ENCODE measurements at places on chromosomes 2 and 18.

- peak; percentile 73 for DNase-seq
These were observed 27.6 kb upstream of the CDC42EP3 start for GRCh38 chr2:37698931-37699481.

- peak; percentile 70 for DNase-seq
These were observed 62.4 kb downstream of the TXNL1 start for GRCh38 chr18:56575819-56576663.

GRCh38 chr2:90069290-90069894 is 1377.9 kb downstream of the RPIA start:
- DNase-seq = peak; percentile 29

DNA sequence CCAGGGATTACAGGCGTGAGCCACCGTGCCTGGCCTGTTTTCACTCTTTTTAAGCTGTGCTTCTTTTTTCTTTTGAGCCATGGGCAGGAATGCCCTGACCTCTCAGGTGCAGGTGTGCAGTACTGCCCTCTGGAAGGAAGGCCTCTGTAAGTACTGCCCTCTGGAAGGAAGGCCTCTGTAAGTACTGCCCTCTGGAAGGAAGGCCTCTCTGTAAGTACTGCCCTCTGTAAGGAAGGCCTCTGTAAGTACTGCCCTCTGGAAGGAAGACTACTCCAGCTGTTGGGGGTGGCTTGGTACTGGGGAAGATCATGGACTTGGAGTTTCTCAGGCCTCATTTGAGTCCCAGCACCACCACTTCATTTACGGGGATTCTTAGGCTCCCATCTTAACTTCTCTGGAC is 248.5 kb upstream of the ID2 start:
- no peak for DNase-seq

DNA sequence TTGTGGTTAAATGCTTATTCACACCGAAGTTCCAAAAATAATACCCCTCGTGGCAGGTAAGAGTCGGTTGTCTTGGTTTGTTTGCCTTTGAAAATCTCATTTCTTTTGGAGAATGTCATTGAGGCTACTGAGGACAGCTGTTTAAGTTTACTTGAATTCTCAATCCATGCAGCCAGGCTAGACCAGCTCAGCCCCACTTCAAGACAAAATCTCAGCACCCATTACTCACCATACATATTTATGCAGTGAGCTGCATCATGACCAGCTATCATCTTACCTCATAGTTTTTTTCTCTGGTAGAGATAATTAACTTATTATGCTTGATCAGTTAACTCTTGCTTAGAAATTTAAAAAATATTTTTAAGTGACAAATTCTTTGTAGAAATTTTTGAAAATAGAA is 115.9 kb downstream of the HAUS1 start:
- peak; percentile 62 for DNase-seq

- DNase-seq = peak; percentile 60
These were observed 137.9 kb downstream of the MGAT5 start for GRCh38 chr2:134391751-134392160.

DNA sequence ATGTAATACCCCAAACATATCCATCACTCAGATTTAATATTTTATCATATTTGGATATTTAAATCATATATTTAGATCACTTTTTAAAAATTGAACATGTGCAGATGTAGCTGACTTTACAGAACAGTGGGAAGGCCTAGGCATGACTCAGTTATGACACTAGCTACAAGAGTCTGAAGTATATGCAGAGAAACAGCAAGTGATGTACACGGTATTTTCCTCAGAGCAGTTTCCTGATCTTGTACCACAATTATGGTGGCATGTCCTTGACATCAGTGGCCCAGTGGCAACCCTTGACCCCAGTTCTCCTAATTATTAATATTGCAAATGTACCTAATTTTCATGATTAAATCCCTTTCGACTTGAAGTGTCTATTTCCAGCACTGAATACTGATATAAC is 28.2 kb downstream of the CDKL4 start:
- DNase-seq = no peak

DNA sequence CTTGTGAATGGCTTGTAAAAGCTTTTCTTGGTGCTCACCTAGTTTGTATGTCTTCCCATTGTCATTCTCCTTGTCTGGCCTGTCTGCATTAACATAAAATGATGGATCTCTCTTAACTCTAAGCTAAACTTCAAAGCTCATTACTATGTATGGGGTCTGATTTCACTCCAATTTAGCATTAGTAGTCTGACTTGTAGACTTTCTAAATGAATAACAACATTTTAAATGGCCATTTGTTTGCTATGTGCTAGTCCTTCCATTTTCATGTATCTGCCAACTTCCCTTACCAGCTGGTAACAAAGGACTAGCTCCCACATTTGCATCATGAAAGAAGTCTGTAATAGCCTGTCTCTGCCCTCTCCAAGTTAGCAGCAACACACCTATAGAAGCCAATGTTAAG is 324.2 kb upstream of the RGPD4 start:
- no peak for DNase-seq

DNA sequence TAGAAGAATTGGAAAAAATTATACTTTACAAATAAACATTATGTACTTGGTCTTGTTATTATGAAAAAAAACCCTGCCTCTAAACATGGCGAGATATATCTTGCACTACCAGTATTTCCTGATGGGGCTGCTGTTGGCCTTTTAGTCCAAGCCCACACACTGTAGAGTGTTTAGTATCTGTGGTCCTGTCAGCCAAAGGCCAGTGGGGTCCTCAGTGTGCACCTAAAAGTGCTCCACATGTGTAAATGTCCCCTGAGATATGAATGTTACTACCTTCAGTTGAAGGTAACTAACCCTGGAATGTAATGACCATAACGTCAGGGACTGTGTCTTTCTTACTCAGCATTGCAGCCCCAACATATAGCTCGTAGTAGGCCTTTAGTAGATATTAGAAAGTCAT is 71.1 kb upstream of the HK2 start:
- no peak for DNase-seq

GRCh38 chr18:1015777-1016176 is 111.1 kb downstream of the ADCYAP1 start:
- peak; percentile 28 for DNase-seq

DNA sequence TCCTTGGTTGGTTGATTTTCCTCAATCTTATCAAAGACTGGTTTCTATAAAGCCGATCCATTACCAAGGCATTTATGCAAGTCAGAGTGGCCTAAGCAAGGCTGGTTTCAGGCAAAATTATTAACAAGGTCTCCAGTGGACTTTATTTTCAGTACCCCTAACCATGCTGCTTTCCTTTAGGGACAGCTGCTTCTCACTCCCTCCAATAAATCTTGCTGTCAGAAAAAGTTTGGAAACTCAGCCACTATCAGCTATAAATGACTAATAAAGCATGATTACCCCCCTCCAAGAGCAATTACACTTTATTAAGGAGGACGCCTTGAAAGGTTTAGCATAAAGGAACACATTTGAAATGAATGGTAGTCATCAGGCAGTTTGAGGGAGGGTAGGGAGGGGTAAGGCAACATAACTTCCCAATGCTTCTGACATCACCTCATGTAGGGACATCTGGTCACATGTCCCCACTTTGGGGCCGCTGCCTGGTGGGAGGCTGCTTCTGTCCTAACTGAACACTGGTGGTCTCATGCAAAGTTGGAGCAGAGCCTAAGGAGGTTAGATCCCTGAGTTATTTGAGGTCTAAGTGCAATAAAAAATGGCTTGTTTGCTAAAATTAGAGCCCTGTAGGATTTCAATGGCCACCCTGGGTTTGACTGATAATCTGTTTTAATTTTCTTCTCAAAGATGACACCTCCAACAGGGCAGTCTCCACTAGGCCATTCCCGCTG is 58.0 kb upstream of the TMEM178A start:
- no peak for DNase-seq

- no peak for DNase-seq
These were observed 2.5 kb upstream of the GBX2 start for GRCh38 chr2:236170590-236171165.

DNA sequence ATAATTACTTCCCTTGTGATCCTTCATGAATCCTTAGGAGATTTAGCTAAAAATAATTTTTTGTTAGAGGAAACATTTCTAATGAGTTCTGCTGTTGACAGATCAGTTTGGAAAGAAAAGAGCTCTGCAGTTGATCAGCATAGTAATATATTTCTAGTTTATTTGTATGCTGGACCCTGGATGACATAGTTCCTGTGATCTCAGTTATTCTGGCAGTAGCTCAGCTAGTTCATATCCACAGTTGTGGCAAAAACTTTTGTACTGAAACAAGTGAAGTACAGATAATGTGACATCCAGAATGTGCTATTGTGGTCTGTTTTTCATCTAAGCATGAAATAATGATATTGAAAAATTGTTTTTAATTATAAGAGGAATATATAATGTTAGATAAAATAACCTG is 33.7 kb downstream of the ABI2 start:
- DNase-seq = no peak

DNA sequence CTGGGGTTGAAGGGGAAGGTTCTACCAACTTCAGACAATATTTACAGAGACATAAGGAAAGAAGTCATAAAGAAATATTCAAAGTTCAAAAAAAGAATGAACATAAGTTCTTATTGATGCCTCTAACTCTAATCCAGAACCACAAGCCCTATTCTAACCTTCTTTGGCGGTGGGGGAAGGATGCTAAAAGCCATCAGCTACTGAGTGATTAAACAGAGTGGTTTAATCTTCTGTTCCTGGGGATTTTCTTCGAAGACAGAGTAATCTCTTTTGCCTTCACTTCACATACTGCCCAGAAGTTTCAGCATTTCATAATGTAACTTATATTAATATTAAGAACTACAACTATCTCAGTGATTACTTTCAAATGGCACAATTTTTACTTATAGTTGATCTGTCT is 51.2 kb upstream of the TXNDC2 start:
- no peak for DNase-seq

- DNase-seq = no peak
These were observed 59.4 kb downstream of the LIPG start for GRCh38 chr18:49621301-49621700.

DNA sequence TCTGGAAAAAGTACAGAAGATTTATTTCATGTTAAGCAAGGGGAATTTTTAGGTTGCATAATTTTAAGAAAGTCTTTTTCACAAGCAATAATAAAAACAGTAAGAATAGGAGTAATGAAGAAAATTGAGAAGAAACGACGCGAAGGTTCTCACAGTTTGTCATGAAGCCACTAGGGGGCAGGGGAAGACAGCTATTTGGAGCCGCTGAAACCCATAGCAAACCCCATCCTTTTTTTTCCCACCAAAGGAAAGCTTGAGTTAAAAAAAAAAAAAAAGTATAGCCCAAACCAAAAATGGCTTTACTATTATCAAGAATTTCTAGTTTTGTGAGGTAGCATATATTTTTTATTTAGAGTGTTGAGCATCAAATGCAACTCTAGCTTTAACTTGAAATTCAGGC is 300.9 kb downstream of the PHLPP1 start:
- DNase-seq = peak; percentile 56

DNA sequence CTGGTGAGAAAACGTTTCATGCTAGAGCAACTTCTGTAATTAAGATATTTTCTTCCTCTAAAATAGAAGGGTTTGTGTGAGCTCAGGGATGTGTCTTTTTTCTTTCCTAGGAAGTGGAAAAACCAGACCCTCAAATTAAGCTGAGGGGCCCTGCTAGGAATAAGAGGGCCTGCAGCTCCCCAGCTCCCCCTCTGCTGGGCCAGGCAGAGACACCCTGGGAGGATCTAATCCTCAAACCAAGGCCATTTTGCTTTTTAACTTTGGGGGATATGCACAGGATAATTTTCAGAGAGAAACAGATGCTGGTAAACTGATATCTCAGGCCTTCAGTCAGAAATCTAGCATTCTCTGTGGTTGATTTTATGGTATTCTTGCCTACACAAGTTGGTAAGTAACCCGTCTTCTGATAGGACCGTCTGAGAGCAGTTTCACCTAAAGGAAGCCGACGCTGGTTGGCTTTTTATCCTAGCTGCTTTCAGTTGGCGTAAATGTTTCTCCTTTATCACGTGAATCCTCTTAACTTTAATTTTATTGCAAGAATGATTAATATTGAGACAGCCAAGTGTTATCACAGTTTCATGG is 34.8 kb downstream of the SNTG2 start:
- no peak for DNase-seq

- no peak for DNase-seq
These were observed 260.5 kb downstream of the CALCRL start for GRCh38 chr2:187187519-187187918.

DNA sequence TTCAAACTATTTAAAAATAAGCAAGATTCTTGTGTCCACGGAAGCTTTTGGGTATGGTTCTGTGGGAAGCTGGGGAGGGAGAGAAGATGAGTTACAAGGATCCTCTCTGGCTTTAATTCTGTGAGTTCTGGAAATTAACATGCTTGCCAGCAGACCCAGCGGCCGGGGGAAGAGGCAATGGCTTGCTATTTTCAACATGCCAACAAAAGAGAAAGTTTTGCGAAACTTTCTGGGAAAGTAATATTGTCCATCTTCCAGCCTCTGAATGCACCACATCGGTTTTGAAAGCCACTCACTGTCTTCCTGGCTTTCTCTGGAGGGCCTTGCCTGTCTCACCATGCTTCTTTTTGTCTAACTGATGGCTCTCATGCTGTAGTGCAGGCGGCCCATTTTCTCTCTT is 85.7 kb downstream of the EN1 start:
- no peak for DNase-seq

DNA sequence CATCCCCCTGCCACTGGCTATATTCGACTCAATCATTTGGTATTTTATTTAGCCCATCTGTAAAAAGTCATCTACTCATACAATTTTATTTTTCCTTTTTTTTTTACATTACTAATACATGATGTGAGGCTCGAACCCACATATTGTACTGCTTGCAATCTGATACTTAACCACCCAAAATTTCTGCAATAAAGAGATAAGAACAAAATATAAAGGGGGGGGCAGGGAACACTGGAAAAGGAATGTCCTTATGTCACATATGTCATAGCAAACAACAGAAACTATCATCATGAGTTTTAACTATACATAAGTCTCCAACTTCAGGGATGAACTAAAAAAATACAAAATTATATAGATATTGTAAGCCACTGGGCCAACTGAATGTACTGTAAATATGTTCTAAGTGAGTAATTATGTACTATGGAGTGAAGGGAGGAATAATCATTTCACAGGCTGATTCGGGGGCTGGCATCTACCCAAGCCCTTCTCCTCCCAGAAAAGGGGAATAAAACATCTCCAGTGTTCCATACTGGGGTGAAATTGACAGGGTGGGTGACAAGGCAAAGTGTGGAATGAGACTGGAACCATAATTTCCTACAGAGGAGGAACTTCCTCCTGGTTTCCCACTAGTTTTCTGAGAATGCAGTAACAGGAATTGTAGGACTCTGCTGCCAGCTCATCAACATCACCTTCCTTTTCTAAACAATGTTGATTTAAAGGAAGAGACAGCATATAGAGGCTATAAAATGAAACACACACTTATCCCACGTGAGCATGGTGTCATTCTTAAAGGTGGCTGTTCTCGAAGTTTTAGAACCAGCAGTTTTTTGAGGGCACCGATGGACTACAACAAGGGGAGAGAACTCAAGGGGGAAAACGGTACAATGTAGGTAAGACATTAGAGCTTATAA is 79.5 kb downstream of the FARSB start:
- DNase-seq = no peak

- DNase-seq = peak; percentile 37
These were observed 16.7 kb upstream of the PLEKHM3 start for GRCh38 chr2:208042041-208042440.

- DNase-seq = peak; percentile 83
These were observed 105.8 kb upstream of the SPOPL start for GRCh38 chr2:138395565-138396306.
